ENCODE measurements at places on chromosomes 11 and 22. TPM values are rescaled to one million over a fixed set of nuclear protein-coding genes. Genes with fewer than 3 reads are reported as not detected.

IL17REL gene
- not detected for total RNA-seq

NPAS4 gene
- not detected for total RNA-seq

GCAT gene
- total RNA-seq = 8.5 TPM

TNRC6B gene
- total RNA-seq = 19.5 TPM

EFEMP2 gene
- total RNA-seq = 10.7 TPM

OSBPL5 gene
- total RNA-seq = 5.8 TPM

GTSE1 gene
- total RNA-seq = under 0.01 TPM

MIOX gene
- 0.14 TPM for total RNA-seq

OR10V1 gene
- not detected for total RNA-seq

OR52N2 gene
- not detected for total RNA-seq

ACRV1 gene
- total RNA-seq = not detected

TENM4 gene
- 11.6 TPM for total RNA-seq

KCNK4 gene
- total RNA-seq = not detected

YPEL4 gene
- under 0.01 TPM for total RNA-seq

MUC5B gene
- 0.57 TPM for total RNA-seq

OR8G5 gene
- total RNA-seq = not detected

ME3 gene
- total RNA-seq = 12.0 TPM

ACP2 gene
- total RNA-seq = 13.0 TPM

PRR5 gene
- 7.2 TPM for total RNA-seq

APOBEC3F gene
- total RNA-seq = 2.1 TPM

FAM227A gene
- total RNA-seq = 1.4 TPM

OOSP1 gene
- not detected for total RNA-seq

CYB5R2 gene
- total RNA-seq = 25.6 TPM

SLC17A6 gene
- total RNA-seq = not detected

PATE2 gene
- not detected for total RNA-seq

IGSF22 gene
- 0.28 TPM for total RNA-seq

MOGAT2 gene
- total RNA-seq = not detected

SSH3 gene
- total RNA-seq = 46.7 TPM

PANX3 gene
- not detected for total RNA-seq

MYOD1 gene
- total RNA-seq = not detected

CARD10 gene
- total RNA-seq = 15.7 TPM

TMEM218 gene
- total RNA-seq = 21.3 TPM

GLYAT gene
- not detected for total RNA-seq

MICAL2 gene
- 164 TPM for total RNA-seq

UBQLNL gene
- total RNA-seq = not detected

E2F8 gene
- under 0.01 TPM for total RNA-seq

OR4A16 gene
- not detected for total RNA-seq

PRR33 gene
- not detected for total RNA-seq

TBX1 gene
- 7.9 TPM for total RNA-seq

LRRC74B gene
- total RNA-seq = not detected

EMID1 gene
- total RNA-seq = 0.21 TPM

CRYBA4 gene
- total RNA-seq = not detected

RRP8 gene
- 18.0 TPM for total RNA-seq

APOA5 gene
- total RNA-seq = not detected

FOSL1 gene
- 27.7 TPM for total RNA-seq

MAJIN gene
- not detected for total RNA-seq

POTEH gene
- not detected for total RNA-seq

VWCE gene
- total RNA-seq = 0.57 TPM

TRIM6 gene
- 1.0 TPM for total RNA-seq

PKDREJ gene
- not detected for total RNA-seq

OR5M11 gene
- total RNA-seq = not detected

KIAA1671 gene
- 52.9 TPM for total RNA-seq

CPT1B gene
- 1.7 TPM for total RNA-seq

OR10S1 gene
- total RNA-seq = not detected

SYT7 gene
- total RNA-seq = 39.9 TPM

SMIM35 gene
- not detected for total RNA-seq

IGLL1 gene
- total RNA-seq = not detected

OTUB1 gene
- 44.1 TPM for total RNA-seq
